ENCODE measurements at places on chromosomes 4 and X.
A peak's percentile ranks its signal among the peaks of the same experiment; 100 is the strongest.

DNA sequence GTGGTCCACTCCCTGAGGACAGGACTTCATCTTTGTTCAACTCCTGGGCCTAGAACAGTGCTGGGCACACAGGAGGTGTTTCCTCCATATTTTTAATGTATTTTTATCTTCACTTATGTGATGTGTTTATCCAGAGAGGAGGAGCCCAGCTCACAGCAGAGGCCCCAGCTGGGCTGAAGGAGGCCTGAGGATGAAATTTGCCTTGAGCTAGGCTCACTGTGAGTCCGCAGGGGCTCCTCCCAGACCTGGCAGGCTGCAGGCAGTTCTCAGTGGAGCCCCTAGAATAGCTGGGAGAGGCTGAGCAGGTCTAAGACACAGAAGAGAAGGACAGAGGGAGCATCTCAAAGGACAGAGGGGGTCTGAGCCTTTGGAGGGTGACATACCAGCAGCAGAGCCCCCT is 26.8 kb downstream of the C4orf50 start:
- DNase-seq = no peak

- DNase-seq = no peak
Observed at GRCh38 chr4:23355258-23355657, 534.6 kb downstream of the PPARGC1A start.

DNA sequence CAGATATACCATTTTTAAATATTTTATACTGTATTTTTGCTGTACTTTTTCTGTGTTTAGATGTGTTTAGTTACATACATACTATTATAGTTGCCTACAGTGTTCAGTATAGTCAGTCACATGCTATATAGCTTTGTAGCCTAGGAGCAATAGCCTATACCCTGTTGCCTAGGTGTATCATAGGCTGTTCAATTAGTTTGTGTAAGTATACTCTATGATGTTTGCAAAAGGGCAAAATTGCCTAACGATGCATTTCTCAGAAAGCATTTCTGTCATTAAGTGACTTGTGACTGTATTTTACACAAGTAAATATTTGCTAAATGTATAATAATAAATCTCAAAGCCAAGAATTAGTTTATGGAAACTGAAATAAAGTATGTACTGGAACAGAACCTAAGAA is 9.5 kb downstream of the ETFDH start:
- no peak for DNase-seq

DNA sequence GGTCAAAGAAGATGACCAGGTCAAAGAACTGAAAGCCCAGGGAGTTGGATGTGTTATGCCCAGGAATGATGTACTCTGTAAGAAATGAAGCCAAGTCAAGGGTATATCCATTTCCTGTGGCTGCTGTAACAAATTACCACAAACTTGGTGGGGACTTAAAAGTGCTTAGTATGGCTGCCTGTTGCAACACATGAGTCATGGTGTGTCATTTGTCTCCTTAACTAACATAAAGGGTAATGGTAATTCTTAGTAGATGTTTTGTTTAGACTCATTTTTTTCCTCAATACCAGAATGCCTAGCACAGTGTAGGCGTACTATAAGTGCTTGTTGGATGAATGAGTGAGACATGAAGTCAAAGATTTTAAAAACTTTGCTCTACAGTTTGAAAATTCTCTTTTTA is 45.7 kb downstream of the SYTL5 start:
- DNase-seq = peak; percentile 36

DNA sequence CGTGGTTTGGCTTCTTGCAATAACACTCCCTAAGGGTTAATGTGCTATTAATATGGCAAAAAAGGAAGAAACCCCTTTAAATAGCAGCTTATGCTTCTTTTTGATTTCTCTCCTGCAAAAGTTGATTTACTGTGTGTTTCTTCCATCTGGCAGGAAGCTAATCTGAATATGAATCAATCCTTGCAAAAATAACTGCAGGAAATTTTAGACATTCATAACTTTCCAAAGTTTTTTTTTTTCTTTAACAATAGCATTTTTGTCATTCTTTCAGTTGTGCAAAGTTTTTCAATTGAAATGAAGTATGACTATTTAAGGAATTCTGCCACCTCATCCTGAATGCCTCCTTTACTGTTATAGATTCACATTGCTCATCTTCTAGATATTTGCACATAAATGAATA is 115.6 kb downstream of the SPANXA1 start:
- DNase-seq = no peak

GRCh38 chr4:109465069-109465468 is 31.5 kb downstream of the SEC24B start:
- DNase-seq = no peak

DNA sequence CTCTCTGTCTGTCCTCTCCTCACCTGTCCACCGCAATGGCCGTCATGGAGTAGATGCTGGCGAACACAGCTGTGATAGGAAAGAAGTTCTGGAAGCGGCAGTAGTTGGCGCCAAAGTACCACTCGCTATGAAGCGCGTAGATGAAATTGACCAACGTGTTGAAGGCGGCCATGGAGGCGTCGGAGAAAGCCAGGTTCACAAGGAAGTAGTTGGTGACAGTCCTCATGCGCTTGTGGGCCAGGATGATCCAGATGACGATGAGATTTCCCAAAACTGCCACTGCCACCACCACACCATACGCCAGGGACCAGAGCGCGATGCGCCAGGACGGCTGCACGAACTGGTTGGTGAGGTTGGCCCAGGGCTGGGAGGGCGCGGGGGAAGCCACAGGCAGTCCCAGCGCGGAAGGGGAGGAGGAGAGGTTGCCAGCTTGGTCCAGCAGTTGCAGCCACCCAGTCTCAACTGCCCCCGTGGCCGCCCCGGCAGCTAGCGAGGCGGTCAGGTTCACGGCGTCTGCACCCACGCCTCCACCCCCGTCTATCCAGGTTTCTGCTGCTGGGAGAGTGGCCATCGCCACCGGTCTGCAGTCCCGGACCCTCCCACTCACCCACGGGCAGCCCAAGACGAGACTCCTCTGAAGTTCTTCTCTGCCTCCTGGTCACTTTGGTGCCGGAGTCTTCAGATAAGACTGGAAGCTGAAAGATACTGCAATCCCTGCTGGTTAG is 518 bp downstream of the TACR3 start:
- no peak for DNase-seq

- no peak for DNase-seq
Observed at GRCh38 chr4:85784348-85784747, 309.4 kb downstream of the ARHGAP24 start.
